Left cardiac atrium (tissue), 4 donors: ENCODE measurements at places on chromosomes 5 and 9. TPM values are rescaled to one million over a fixed set of nuclear protein-coding genes. Genes with fewer than 3 reads are reported as not detected.

DNA sequence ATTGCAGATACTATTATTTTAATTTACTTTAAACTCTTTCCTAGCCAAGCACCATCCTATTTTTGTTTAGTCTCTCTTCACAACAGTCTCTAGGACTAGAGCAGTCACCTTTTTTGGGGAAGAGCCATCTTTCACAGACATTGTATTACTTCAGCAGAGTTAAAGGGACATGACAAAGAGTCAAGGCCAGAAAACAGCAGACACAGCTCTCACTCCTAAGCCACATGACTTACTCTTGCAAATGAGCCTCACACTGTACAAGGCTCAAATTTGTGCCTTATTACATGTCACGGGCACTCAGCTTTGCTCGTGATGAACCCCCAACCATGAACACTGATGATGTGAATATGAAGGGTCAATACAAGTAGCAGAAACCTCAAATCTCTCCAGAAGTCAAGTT is 104.3 kb downstream of the ZNF608 start:
- DNase-seq = no peak

DNA sequence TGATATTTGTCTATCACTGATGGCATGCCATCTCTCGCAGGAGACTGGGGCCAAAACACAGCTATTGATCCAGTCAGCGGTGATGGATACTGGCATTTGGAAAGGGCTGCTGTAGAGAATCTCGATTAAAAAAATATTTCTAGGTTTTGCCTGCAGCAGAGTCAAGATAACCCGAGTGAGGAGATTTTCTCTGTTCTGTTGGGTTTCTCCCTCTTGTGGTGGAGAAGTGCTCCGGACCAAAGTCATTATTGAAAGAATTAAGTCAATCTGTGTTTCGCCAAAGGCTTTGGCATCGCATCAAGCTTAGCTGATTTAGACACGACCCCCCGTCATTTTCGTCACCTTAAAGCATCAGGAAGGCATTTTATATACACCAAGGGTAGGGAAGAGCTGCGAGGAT is 97.1 kb upstream of the IRX2 start:
- no peak for DNase-seq

DNA sequence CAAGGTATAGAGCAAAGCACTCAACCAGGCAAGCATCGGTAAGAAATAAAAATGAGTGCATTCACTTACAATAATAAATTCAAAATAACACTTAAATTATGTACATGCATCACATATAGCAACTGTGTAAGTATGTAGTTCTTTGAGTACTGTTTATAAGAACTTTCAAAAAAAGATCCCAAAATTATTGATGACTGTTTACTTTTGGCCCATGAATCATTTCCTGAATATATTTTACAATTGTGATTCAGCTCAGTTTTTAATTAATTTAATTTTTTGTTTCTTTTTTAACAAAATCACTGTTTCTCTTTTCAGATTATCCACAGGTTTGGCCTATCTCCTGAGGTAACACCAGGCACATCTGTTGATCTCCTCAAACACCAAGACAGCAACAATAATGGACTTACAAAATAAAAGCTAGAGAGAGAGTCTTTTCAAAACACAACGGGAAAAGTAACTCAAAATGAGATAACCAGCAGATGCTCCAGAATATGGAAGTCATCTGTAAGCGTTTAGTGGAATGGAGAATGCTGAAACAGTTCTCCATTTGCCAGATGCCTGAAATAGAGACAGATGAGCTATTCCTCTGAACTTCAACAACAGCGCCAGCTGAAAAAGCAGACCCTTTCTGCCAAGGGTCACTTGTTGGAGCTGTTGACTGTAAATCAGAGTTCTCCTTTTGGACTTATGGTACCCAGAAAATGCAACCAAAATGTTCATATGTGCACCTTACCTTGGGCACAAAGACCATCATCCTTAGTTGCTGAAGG is 348.6 kb upstream of the RGMB start:
- no peak for DNase-seq

DNA sequence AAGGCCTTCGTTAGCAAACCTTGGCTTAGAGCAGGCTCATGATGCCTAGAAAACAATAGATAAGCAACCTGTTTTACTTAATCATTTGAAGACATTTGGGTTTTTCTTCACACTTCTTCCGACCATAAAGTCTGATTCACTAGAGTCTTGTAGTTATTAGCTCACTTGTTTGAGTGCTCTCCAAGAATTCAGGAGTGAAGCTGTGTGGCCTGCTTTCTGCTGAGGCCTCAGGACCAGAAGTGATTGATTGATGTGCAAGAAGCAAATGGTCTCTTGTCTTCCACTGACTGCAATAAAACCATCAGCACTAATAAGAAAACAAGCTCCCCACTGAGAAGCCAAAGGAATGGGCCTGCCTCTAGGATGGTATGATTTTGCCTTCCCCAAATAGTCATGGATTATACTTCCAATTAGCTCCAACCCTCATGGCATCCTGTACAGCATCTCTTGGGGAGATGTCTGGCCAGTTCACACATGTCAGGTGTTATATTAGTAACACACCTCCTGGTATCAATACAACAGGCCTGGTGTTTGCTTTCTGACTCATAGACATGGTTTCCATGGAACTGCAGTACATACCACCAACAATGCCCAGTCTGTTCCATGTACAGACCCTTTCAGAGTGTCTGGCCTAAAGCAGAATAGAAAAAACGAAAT is 317.6 kb downstream of the CWC27 start:
- DNase-seq = no peak

GRCh38 chr9:92769286-92769685 is 4.7 kb upstream of the BICD2 start:
- DNase-seq = no peak

DNA sequence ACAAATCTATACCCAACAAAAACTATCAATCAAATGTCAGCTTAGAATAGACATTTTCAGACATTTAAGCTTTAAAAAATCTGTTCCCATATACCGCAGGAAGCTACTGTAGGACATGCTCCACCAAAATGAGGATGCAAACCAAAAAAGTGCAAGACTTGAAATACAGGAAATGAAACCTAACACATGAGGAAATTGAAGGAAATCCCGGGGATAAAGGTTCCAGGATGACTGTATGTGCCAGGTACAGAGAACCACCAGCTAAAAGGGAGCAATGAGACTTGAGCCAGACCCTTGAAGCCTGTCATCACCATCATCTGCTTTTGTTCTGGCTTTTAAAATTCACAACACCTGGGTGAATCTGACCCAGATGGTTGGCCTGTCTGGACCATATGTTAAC is 21.4 kb downstream of the DIAPH1 start:
- no peak for DNase-seq

- no peak for DNase-seq
These were observed 96.1 kb upstream of the NR3C1 start for GRCh38 chr5:143499480-143500114.

Gene CYFIP2
- 27.6 TPM for total RNA-seq

Gene ITGA2
- 3.8 TPM for total RNA-seq
